ENCODE measurements at places on chromosomes 1 and 21. TPM values are rescaled to one million over a fixed set of nuclear protein-coding genes. Genes with fewer than 3 reads are reported as not detected.

DNA sequence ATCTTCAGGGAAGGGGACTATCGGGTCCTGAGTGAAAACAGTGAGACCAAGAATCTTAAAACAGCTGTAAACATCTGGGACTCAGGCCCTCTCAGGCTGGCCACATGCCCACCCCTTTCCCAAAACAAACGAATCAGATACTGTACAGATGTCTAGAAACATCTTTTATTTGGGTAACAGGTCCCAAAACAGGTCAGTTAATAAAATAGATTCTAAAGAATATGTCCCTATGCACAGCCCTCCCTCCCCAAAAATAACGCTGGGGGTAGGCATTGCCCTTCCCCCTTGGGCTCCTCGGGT lies 499 bp upstream of the CRTC2 start:
- no peak for DNase-seq

- no peak for DNase-seq
Observed at GRCh38 chr1:51952638-51953037, 37.9 kb downstream of the RAB3B start.

- DNase-seq, result peak; percentile 4
Observed at GRCh38 chr21:45607909-45608295, 35.6 kb upstream of the PCBP3 start.

Gene TP73
- 0.54 TPM for total RNA-seq
